ENCODE measurements at places on chromosomes 13 and 19.

DNA sequence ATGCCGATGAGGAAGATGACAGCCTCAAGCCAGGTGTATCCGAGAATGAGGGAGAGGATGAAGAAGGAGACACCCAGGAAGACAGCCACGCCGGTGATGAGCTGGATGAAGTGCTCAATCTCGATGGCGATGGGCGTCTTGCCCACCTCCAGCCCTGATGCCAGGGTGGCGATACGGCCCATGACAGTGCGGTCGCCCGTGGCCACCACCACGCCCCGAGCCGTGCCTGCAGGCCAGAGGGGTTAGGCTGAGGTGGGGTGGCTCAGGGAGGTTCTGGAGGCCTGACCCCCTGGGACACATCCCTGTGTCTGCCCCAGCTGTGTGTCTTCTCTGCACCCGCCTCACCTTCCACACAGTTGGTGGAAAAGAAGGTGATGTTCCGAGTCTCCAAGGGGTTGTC lies 9.1 kb downstream of the ATP1A3 start:
- DNase-seq = no peak

- no peak for DNase-seq
These were observed 7.9 kb downstream of the DBP start for GRCh38 chr19:48629297-48629598.

GRCh38 chr13:92972751-92973150 lies 253.9 kb upstream of the GPC6 start:
- DNase-seq = no peak

DNA sequence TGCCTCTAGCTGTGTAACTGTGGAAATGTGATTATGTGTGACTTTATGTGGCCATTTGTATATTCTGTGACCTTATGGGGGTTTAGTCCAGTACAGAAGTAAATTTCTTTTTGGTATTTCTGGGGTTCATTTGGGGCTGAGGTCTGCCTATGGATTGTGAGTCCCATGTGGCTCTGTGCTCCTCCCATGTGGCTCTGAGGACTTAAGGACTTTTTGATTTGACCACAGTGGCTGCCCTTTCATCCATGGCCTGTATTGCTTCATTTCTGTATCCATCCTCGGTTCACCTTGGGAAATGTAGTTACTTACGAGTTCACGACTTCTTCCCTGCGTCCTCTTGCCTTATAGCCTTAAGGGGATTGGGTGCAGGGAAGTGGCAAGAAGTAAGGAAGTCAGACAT lies 1.0 kb downstream of the ZNF420 start:
- no peak for DNase-seq

DNA sequence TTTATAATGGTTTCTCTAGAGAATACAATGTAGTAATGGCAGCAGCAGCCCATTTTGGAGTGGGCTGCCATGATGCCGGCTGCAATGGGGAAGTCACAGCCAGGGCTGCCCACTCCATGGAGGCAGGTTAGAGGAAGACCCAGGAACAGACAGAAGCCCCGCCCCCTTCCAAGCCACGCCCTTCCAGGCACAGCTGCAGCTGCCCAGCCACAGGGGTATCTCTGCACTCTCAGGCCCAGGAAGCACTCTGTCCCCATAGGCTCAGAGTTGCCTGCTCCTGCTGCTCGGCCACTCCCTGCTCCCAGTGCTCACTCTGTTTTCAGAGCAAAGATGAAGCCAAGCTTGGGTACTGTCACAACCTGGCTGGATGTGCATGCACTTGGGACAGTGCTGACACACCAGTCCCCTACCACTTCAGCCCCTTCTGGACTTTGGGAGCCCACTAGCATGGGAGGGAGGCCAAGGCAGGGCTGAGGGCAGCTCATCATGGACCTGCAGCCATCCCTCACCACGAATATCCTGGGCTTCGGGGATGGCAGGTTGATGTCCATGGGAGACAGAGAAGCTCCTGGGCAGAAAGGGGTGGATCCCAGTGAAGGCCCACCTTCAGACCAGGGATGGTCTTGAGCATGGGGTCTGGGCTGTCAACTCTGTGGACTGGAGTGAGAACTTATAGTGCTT lies 1224.2 kb downstream of the SLITRK5 start:
- DNase-seq = no peak

DNA sequence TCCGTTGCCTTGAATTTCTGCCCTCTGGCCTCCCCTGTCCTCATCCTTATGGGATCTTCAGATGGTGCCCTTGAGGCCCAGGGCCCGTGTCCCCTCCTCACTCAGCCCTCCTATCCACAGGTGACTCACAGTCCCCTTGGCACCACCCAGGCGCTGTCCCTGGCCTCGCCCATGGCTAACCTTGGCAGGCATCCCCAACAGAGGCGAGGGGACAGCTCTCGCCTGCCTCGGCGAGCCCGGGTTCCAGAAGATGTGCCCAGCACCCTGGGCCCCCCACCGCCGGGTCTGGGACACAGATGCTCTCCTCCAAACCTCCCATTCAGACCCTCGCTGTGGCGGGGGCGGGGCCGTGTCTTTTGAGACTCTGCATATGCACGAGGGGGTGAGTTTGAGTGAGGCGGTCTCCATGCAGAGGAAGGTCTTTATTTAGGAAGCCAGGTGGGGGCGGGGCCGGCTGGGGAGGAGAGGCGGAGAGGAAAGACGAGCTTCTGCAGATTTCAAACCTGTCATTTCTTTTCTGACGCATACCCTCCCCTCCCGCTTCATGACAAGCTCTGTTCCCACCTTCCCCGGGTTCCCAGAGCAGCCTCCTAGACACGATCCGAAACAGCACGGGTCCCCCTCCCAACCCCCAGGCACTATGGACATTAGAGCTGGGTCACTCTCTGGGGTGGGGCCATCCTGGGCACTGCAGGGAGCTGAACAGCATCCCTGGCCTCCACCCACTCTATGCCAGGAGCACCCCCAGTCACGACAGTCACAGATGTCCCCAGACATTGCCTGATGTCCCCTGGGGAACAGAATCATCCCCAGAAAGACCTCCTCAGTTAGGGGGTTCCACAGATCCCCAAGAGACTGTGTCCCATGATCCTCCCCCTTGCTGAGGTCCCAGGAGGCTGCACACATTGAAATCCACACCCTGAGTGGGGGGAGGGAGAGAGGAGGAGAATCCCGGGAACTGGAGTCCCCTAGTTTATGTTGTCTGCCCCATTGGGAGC lies 48.5 kb downstream of the GNG7 start:
- DNase-seq = no peak

- no peak for DNase-seq
These were observed 200.2 kb downstream of the KATNAL1 start for GRCh38 chr13:30107121-30107520.

- DNase-seq = no peak
These were observed 10.3 kb upstream of the UBAC2 start for GRCh38 chr13:99190147-99190985.

- DNase-seq = no peak
These were observed 7.4 kb downstream of the CD22 start for GRCh38 chr19:35336166-35336955.

DNA sequence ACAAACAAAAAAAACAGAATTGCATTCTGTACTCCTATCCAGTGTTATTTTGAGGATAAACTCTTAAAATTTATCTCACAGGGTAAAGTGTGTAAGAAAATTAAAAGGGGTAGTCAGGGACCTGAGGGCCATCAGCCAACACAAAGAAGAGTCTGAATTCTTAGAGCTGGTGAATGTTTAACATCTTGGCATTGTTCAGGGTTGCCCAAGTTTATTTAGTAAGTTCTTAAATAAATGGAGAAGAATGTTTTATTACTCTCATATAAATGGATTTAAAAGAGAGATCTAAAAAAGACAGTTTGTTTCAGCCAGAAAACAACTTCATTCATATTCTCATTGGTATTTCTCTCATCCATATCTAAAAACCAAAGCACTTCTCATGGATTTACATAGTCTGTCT lies 171.7 kb downstream of the LACC1 start:
- DNase-seq = no peak

- DNase-seq = no peak
These were observed 52.6 kb upstream of the URAD start for GRCh38 chr13:28041031-28041461.
